ENCODE measurements at places on chromosomes 6 and 20.

- no peaks in the 10 kb centered on the region for H3K36me3 ChIP-seq
- no peaks in the 10 kb centered on the region for H3K27me3 ChIP-seq
- H3K27ac ChIP-seq = no peak overlapping the region
- H3K4me3 ChIP-seq = no peak overlapping the region
- DNase-seq = no peak
- H3K4me1 ChIP-seq = no peaks in the 10 kb centered on the region
These were observed 148.4 kb upstream of the FBXL4 start for GRCh38 chr6:99096170-99096569.

DNA sequence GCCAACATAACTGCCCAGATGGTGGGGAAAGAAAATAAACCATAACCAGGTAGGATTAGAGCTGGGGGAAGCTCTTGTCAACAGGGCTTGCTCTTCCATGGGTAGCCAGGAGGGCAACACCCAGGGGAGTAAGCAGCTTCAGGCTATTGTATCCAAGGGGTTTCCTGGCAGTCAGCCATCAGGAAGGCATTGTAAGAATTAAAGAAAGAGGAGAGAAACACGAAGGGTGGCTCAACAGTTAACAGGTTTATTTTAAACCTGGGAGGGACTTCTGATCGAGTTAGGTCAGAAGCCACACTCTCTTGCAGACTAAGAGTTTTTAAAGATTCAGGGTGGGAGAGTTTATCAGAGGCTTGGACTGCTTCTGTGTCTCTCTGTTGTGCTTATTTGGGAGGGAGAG, 114.2 kb downstream of the QRSL1 start:
- DNase-seq = no peak
- H3K4me3 ChIP-seq = no peak overlapping the region
- no peaks in the 10 kb centered on the region for H3K36me3 ChIP-seq
- H3K27me3 ChIP-seq = no peaks in the 10 kb centered on the region

GRCh38 chr6:168333491-168333890, 13.9 kb upstream of the DACT2 start:
- H3K36me3 ChIP-seq = no peaks in the 10 kb centered on the region
- no peak overlapping the region for H3K4me3 ChIP-seq
- H3K4me1 ChIP-seq = no peaks in the 10 kb centered on the region
- no peak overlapping the region for H3K27ac ChIP-seq
- DNase-seq = no peak

DNA sequence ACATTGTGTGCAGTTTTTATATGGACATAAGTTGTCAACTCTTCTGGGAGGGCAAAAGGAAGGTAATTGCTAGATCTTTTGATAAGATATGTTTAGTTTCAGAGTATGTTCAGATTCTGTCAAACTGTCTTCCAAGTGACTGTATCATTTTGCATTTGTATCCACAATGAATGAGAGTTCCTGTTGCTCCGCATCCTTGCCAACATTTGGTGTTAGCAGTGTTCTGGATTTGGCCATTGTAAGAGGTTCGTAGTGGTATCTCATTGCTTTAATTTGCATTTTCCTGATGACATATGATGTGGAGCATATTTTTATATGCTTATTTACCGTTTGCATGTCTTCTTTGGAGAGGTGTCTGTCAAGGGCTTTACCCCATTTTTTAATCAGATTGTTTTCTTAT, 150.2 kb downstream of the CDKAL1 start:
- no peaks in the 10 kb centered on the region for H3K4me1 ChIP-seq
- H3K36me3 ChIP-seq = no peaks in the 10 kb centered on the region
- H3K27me3 ChIP-seq = no peaks in the 10 kb centered on the region
- H3K27ac ChIP-seq = no peak overlapping the region
- no peak overlapping the region for H3K4me3 ChIP-seq
- no peak for DNase-seq

Measured in kidney (tissue), 22 donors.